ENCODE measurements at places on chromosomes 11 and 22.

DNA sequence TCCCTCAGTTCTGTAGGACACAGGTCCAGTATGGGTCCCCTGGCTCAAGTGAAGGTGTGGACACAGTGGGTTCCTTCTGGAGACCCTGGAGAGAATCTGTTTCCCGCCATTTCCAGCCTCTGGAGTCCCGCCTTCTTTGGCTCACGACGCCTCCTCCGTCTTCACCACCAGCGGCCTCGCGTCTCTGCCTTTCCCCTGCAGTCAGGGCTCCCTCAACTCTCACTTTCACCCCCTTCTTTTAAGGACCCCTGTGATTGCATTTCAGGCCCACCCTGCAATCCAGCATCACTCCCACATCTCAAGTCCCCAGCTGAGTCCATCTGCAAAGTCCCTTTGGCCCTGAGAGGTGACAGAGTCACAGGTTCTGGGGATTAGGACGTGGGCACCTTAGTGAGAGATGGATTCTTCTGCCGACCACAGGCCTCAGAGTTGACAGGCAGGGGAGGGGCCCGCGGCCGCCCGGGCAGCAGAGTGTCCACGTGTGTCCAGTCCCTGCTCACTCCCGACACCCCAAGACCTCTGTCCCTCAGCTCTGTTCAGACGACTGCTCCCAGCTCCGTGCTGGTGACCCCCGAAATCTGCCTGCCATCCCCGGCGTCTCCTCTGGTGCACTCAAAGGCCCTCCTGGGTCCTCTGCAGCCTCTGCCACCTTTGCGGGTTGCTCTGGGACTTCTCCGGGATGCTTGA, 36.9 kb upstream of the KRTAP5-7 start:
- DNase-seq = no peak

GRCh38 chr11:134390706-134391569, 21.1 kb downstream of the B3GAT1 start:
- DNase-seq = no peak

- DNase-seq = no peak
Measured at GRCh38 chr11:27294654-27295053, 68.4 kb downstream of the CCDC34 start.

- DNase-seq = no peak
Measured at GRCh38 chr11:44945666-44946065, 5.0 kb downstream of the TP53I11 start.

- DNase-seq = no peak
Measured at GRCh38 chr11:85096939-85097338, 530.2 kb downstream of the DLG2 start.

DNA sequence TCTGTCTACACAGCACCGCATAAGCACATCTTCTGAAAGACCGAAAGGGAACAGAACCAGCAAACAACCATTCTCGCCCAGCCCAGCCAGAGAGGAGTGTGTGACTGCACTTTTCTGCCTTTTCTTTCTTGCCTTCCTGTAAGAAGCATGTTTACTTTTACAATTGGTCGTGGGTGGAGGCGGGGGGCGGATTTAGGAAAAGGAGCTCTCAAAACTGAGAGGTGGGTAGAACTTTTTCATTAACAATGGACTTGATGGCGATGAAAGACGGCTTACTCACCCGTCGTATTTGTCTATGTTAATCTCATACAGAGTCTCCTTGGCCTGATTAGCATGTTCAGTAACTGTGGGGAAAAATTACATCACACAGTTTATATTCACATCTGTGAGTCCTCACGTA, 27.2 kb downstream of the CERK start:
- DNase-seq = no peak

DNA sequence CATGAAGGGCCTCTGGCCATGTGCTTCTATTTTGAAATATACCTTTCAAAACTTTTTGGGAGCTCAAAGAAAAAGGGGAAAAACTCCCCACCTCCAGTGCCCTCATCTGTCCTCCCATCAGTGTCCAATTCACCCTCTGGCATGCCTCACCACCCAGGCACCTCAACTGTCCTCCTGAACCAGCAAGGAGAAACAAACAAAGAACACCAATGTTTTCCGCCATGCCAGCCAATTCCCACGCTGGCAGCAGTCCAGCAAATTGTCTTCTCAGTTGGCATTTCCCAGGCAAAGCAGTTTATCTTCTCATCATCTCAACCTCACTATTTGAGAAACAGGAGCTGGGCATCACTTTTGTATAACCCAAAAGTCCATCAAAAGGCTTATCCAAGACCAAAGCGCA, 496.9 kb downstream of the SOX6 start:
- no peak for DNase-seq

DNA sequence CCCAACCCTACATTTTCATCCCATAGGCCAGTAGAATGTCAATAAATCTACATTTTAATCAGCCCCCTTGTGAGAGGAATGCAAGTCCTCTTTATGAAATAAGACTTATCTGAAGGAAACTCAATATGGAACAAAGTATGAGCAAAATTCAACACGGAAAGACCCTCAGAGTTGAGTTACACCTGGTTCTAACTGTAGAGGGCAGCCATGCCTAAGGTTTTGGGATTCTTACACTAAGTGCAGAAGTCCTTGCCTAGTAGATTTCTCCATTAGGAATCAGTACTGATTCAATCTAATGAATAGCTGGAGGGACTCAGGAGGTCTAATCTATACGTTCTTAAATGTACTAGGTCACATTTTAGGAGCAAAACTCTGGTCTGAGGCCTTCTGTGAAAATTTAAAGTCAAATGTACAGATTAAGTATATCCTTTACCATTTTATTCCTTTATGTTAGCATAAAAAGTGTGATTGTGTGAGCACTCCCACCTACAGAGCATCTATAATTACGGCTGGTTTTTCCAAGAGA, 904.5 kb downstream of the DLG2 start:
- DNase-seq = no peak

- peak; percentile 56 for DNase-seq
Measured at GRCh38 chr11:16923987-16924386, 90.2 kb downstream of the PLEKHA7 start.

DNA sequence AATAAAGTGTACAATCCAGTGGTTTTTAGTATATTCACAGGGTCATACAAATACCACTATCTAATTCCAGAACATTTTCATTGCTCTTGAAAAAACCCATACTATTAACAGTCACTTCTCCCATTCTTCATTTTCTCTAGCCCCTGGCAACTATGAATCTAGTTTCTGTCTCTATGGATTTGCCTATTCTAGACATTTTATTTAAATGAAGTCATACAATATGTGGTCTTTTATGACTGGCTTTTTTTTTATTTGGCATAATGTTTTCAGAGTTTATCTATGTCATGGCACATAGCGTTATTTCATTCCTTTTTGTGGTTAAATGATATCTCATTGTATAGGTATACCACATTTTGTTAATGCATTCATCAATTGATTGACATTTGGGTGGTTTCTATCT, 59.4 kb downstream of the KDM2A start:
- DNase-seq = no peak

DNA sequence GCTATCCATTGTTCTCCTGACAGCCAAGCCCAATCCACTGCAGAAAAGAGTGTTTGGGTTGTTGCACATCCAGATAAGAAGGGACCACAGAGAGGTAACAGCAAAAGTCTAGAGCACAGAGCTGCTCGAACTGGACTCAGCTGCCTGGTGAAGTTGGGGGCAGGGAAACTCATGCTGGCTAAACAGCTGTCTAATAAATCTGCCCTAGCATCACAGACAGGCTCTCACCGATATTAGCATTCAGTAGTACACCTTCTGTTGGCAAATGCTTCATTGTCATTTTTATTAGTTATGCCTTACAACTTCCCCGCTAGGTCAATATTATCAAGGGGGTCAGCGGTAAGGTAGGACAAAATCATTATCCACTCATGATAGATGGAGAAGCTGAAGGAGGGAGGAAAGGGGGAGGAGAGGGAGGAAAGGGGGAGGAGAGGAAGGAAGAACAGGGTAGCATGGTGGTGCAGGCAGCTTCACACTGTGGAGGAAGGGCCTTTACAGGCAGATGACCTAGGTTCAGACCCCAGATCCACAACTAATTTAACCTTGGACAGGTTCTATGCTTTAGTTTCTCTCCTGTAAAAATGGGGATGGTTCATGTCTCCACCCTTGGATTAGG, 102.7 kb downstream of the LARGE1 start:
- DNase-seq = no peak

GRCh38 chr11:110883256-110883655, 171.0 kb upstream of the ARHGAP20 start:
- no peak for DNase-seq

Data from GM20000 (cell line).